Iris pigment epithelial cell (primary cell): ENCODE measurements at places on chromosomes 2 and 18.

DNA sequence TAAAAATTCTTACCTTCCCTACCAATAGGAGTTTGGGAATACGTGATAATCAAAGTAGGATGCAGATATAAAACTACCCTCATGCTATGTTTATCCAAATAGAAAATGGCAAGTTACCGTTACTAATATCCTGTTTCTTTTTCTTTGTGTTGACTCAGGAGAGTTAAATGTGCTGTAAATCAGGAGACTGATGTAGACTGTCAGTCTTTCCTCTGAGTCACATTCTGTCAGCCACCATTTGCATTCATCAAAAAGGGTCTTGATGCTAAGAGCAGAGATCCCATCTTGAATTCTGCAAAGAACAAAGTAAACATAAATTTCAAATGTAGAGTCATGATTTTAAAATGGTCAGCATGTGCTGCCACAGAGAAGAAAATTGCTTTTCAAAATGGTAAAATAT, 712.8 kb downstream of the SOCS6 start:
- peak; percentile 26 for DNase-seq

GRCh38 chr2:107591561-107592279, 235.0 kb upstream of the RGPD4 start:
- peak; percentile 62 for DNase-seq

- DNase-seq: no peak
Observed at GRCh38 chr2:236290742-236291425, 26.7 kb upstream of the ASB18 start.

DNA sequence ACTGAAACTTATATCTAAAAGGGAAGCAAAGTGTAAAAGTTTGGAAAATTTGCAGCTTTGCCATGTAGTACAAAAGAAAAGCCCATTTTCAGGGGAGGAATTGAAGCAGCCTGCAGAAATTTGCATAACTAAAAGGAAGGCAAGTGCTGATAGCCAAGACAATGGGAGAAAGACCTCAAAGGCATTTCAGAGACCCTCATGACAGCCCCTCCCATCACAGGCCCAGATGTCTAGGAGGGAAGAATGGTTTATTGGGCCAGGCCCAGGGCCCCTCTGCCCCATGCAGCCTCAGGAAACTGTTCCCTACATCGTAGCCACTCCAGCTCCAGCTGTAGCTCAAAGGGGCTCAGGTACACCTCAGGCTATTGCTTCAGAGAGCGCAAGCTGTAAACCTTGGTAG, 14.4 kb upstream of the WDR75 start:
- DNase-seq: no peak

DNA sequence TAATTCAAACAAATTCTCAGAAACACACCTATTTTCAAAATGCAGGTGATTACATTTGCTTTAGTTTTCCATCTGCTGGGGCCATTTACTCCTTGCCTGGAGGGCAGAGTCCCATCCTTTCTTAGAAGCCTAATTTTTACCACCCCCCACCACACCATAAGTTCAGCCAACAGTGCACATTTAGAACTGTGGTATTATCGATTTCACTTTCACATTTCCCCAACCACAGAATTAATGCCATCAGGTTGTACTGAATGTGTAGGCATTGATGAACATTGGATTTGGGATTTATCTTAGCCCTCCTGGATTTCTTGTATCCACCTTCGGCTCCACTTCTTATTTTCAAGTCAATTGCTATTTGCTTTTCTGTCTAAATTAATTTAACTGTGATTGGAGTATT, 4.5 kb downstream of the SCYGR3 start:
- no peak for DNase-seq
